ENCODE measurements at places on chromosomes 12 and 14.

GRCh38 chr12:6046511-6047180 lies 77.8 kb downstream of the VWF start:
- no peak for DNase-seq

GRCh38 chr14:23605931-23606585 lies 27.5 kb upstream of the JPH4 start:
- peak; percentile 12 for DNase-seq

- DNase-seq: no peak
Observed at GRCh38 chr12:71752891-71753290, 1.8 kb upstream of the RAB21 start.

- no peak for DNase-seq
Observed at GRCh38 chr14:74940956-74941565, 14.3 kb downstream of the PGF start.

GRCh38 chr12:22083167-22083566 lies 37.1 kb downstream of the CMAS start:
- no peak for DNase-seq

DNA sequence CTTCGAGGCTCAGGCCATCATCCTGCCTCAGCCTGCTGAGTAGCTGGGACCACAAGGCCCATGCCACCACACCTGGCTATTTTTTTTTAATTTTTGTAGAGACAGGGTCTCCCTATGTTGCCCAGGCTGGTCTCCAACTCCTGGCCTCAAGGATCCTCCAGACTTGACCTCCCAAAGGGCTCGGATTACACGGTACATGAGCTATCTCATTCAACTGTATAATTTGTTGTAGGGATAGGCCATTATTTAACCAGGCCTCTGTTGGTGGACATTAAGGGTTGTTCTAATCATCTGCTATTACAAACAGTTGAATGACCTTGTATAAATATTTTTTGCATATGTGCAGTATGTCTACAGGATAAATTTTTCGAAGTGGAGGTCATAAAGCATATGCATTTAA lies 9.0 kb downstream of the KIF5A start:
- DNase-seq: no peak

GRCh38 chr14:41137741-41138140 lies 468.9 kb upstream of the LRFN5 start:
- DNase-seq: no peak

DNA sequence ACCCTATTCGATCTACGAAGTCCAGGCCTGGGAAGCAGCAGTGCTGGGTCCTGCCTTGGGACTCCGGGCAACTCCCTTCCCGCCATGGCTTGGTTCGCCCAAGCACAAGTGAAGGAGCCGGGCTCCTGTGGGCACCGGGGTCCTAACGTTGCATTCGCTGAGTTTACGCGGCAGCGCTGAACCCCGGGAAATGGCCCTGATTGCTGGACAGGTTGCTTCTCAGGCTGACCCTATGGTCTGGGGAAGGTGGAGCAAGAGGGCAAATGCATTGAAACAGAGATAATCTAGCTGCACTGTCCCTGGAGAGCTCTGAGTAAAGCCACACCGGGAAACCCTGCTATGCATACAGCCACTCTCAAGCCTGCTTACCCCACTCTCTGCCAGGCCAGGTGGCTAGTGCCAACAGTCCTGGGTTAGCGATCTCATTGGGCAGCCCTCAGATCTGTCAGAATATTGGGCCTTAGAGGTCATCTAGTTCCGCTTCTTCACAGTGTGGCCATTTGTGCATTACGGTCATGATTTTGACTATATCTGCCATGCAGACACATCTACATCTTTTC lies 11.3 kb downstream of the SYNE3 start:
- DNase-seq: no peak
